ENCODE measurements at places on chromosomes 11 and 22. TPM values are rescaled to one million over a fixed set of nuclear protein-coding genes. Genes with fewer than 3 reads are reported as not detected.

DNA sequence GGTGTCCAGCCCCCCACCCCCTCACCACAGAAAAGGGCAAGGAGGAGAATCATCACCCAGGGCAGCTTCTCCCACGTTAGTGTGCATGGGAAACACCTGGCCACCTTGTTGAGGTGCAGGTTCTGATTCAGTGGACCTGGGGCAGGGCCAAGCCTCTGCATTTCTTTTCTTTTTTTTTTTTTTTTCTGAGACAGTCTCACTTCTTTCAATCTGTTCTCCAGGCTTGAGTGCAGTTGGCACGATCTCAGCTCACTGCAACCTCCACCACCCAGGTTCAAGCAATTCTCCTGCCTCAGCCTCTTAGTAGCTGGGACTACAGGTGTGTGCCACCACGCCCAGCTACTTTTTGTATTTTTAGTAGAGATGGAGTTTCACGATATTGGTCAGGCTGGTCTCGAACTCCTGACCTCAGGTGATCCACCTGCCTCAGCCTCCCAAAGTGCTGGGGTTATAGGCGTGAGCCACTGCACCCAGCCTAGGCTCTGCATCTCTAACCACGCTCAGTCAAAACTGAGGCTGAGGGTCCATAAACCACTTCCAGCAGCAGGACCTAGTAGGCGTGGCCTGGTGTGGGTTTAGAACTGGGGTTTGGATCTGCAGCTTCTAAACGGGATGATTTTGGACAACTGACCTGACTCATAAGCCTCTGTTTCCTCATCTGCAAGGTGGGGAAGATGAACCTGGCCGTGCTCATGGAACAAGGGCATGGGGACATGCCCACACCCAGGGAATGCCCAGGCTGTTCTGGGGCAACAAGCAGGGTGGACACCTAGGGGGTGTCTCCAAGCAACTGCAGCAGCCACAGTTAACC is 734 bp downstream of the ZP1 start:
- no peak for DNase-seq

DNA sequence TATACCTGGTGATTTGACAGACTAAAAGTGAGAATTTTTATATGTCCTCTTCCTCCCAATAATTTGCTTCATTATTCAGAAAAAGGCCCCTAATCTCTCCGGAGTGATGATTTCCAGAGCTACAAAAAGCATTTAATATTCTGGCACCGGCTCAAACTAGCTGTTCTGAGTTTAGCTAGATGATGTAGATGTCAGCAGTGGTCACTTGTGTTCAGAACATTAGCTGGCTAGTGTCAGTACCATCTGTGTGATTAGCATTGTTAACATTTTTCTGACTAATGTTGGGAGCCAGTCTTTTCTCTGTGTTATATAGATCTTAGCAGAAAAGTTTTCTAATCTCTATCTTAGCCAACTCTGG is 68.7 kb upstream of the RRM1 start:
- peak; percentile 80 for DNase-seq

The ST3GAL4 gene
- total RNA-seq: 15.8 TPM

- no peak for DNase-seq
Measured at GRCh38 chr22:50527921-50528681, 1.7 kb downstream of the TYMP start.

DNA sequence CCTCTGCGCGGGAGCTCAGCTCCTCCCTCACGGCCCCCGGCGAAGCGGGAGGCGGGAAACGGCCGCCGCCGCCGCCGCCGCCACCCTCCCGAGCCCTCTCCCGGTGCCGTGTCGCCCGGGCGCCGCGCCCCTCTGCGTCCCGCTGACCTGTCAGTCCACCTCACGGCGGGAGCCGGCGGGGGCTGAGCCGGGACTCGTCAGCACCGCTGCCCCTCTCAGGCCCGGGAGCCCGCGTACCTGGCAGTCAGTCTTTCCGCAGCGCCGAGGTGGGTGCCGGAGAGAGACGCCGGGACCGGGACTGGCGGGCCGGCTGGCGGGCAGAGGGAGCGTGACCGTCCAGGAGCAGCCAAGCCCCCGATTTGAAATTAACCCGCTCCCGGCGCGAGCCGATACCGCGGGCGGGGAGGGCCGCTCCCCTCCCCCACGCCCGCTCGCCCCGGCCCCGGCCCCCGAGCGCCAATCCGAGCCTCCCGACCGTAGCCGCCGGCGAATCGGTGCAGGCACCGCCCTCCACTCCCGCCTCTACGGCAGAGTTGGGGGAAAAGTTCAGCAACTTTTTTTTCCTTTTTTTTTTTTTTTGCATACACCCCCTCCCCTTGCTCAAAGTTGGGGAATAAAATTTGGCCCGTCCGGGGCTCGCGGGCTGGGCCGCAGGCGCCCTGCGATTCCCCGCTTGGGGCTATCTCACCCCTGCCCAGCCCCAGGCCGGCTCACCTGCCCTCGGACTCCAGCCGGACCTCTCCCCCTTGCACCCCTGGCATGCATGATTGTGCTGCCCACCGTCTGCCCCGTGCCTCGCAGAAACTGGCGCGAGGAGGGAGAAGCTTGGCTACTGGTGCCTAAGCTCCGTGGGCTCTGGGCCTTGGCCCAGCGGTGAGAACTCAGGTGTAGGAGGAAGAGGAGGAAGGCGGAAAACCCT is 774 bp upstream of the E2F8 start:
- peak; percentile 32 for DNase-seq

DNA sequence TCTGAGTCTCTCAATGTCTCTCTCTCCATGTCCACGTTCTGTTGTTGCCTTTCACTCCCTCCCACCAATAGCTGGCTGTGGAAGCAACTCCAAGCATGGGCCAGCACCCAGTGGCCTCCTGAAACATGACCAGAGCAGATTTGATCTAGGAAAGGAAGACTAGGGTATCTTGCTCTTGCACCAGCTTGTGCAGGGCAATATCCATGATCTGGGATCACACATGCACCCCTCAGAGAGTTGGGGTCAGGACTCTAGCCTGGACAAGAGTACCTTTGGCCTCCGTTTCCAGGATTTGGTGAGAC is 34.5 kb upstream of the RIC3 start:
- no peak for DNase-seq

DNA sequence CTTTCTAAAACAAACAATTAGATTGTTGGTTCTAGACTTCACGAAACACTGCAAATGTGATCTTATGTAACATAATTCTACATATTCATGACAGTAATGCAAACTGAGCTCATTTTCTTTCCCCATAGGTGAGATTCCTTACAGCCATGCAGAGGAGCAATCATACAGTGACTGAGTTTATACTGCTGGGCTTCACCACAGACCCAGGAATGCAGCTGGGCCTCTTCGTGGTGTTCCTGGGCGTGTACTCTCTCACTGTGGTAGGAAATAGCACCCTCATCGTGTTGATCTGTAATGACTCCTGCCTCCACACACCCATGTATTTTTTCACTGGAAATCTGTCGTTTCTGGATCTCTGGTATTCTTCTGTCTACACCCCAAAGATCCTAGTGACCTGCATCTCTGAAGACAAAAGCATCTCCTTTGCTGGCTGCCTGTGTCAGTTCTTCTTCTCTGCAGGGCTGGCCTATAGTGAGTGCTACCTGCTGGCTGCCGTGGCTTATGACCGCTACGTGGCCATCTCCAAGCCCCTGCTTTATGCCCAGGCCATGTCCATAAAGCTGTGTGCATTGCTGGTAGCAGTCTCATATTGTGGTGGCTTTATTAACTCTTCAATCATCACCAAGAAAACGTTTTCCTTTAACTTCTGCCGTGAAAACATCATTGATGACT is 1.5 kb downstream of the OR9G1 start:
- no peak for DNase-seq

GRCh38 chr22:19746726-19747125 is 13.9 kb upstream of the TBX1 start:
- no peak for DNase-seq

The ALG12 gene
- total RNA-seq: 14.6 TPM

The CDC42BPG gene
- total RNA-seq: 0.34 TPM

- no peak for DNase-seq
Measured at GRCh38 chr11:13143486-13144297, 133.9 kb upstream of the BMAL1 start.

The CADM1 gene
- 0.56 TPM for total RNA-seq

DNA sequence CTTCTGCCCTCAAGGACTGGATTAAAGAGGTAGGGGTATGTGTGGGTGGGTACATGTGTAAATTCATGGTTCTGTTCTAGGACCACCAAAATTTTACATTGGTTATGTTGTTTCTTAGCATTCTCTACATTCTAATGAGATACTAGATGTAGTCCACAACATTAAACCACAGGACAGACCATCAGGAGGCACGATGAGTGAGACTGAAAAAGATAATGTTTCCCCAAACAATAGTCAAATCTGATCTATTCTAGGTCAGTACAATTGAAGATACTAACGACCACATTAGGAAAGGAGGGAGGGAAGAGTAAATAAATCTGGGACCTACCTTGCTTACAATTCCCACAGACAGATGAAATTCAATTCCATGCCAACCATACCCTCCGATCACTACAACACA is 42.2 kb downstream of the MRTFA start:
- DNase-seq: no peak

GRCh38 chr11:74154620-74155281 is 16.1 kb downstream of the C2CD3 start:
- no peak for DNase-seq

DNA sequence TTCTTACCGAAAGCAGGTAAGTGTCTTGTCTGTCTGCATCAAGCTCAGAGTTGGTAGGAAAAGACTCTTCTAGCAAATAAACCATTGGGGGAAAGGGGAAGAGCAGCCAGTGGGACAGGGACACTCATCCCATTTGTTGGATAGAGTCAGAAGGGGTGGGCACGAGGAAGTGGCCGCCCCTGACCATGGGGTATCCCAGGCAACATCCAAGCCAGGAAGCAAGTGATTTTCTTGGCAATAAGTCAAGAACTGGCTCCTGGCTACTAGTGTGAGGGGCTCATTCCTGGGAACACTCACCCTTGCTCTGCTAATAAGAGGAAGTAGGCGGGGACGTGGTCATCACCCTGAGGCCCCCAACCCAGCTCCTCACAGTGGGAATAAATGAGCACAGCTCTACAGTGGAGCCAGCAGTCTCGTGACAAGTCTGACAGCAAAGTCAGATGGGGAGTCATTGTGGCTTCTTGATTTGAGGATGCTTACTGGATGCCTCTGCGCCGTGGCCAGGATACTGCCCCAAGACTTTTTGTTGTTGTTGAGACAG is 6.7 kb downstream of the SLC25A18 start:
- DNase-seq: peak; percentile 46

DNA sequence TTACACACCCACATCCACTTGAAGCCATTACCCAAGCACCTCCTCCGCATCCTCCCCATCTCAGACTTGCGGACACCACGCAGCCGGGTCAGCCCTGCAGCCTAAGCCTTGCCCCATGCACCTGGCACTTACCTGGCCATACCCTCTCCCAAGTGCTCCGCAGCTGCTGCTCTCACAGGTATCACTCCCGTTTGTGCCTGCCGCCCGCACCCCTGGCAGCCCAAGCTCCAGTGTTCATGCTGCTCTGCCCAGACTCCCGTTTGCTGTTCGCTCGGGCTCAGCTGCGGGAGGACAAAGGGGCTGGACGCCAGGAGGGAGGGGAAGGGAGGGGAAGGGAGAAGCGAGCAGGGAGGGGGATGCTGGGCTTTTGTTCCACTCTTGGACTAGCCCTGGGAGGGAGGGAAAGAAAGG is at the start of gene KLHL35:
Gene KLHL35, minus strand, starts transcription at position 293 of the 411 bp plus-strand sequence. CDS start 2,574 bp downstream, outside the sequence.
- DNase-seq: no peak

DNA sequence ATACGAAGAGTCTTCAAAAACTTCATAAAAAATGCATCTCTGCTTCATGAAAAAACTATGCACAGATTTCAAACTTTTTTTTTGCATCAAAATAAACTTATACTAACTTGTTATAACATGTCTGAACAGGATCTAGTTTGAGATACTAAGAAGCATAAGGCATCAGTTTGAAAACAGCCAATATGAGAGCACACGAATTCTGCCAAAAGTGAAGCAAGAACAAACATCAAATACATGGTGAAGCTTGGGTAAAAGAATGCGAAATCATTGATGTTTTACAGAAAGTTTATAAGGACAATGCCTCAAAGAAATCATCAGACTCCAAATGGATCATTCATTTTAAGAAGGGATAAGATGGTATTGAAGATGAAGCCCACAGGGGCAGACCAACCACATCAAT is 389.1 kb upstream of the TENM4 start:
- no peak for DNase-seq

- no peak for DNase-seq
Measured at GRCh38 chr22:49781289-49781782, 46.3 kb downstream of the BRD1 start.

The NAALAD2 gene
- 0.33 TPM for total RNA-seq

DNA sequence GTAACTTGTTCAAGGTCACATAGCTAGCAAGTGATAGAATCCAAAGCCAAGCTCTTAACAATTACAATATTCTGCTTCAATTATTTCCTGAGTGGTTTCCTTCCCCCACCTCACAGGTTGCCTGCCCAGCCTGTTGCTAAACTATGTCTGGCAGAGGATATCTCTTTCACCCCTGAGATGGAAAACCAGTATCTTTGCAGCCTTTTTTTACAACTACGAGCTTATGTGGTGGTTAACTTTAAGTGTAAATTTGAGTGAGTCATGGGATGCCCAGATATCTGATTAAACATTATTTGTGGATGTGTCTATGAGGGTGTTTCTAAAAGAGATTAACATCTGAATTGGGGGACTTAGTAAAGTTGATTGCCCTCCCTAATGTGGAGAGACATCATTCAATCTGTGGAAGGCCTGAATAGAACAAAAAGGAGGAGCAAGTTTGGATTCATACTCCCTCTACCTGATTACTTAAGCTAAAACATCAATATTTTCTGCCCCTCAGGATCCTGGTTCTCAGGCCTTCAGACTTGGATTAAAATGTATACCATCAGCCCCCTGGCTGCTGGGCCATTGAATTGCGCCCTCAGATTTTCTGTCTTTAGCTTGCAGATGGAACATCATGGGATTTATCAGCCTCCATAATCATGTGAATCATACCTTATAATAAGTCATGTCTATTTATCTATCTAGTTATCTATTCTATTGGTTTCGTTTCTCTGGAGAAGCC is 911.9 kb downstream of the METTL15 start:
- DNase-seq: peak; percentile 76

- DNase-seq: no peak
Measured at GRCh38 chr11:101459020-101459419, 124.8 kb downstream of the TRPC6 start.

GRCh38 chr22:24938741-24939341 is 7.7 kb downstream of the LHFPL7 start:
- peak; percentile 73 for DNase-seq

GRCh38 chr11:43401252-43401651 is 42.5 kb downstream of the TTC17 start:
- DNase-seq: no peak

GRCh38 chr22:49749885-49750510 is 77.7 kb downstream of the BRD1 start:
- no peak for DNase-seq

The SEPTIN5 gene
- 25.3 TPM for total RNA-seq

- DNase-seq: peak; percentile 28
Measured at GRCh38 chr22:17191163-17191784, 28.0 kb downstream of the ADA2 start.
